CD4-positive, alpha-beta T cell treated with Interleukin-15 for 4 hours (primary cell): ENCODE measurements at places on chromosomes 6 and 20.
A peak's percentile ranks its signal among the peaks of the same experiment; 100 is the strongest.

DNA sequence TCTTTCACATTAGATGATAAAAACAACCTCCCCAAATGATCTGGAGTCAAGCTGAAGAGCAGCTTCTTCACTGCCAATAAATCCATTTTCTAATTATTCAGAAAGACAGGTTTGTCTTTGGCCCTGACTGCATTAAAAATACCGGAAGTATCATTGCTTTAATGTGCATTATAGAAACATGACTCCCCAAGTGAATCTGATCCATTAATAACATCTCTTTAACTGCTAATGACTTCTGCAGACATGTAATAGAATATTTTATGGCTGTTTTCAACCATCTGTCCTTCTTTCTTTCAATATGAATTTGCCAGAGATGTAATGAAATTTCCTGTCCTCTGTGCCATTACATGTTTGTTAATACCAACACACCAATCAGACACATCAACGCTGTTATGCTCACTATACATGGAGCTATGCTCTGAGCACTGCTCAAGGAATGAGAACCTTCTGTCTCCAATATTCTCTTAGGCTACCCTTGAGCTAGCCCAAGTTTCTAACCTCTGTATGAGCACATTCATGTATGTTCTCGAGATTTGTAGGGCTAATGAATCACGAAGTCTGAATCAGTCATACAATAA, 87.8 kb downstream of the LYRM4 start:
- DNase-seq, result no peak

DNA sequence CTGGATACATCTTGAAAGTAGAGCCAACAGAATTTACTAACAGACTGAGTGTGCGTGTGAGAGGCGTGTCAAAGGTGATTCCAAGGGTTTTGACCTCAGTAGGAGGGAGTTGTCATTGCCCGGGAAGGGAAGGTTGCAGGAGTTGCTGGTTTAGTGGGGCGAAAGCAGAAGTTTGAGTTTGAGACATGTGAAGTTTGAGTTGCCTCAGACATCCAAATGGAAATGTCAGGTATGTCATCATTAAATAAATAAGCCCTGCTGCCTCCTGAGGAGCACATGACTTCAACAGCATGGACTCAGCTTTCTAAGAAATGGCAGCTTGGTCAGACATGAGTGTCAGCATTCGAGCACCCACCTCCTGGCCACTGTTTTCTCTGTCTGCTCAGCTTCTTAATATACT, 26.6 kb upstream of the TGM2 start:
- no peak for DNase-seq

DNA sequence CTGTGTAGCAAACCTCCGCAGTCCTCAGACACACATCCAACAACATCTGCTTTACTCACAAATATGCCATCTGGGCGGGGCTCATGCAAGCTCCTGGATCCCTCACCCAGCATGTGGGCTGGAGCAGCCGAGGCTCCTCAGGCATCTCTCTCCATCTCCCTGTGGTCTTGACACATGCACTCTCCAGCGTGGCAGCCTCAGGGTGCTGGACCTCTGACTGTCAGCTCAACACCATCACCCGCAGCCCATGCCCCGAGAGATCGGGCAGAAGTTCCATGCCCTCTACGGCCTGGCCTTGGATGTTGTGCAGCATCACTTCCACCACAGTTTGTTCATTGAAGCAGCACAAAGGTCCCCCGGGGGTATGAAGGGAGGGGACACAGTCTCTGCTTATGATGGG, 32.6 kb upstream of the CD93 start:
- no peak for DNase-seq

- no peak for DNase-seq
Measured at GRCh38 chr6:2462831-2463230, 217.4 kb upstream of the GMDS start.

DNA sequence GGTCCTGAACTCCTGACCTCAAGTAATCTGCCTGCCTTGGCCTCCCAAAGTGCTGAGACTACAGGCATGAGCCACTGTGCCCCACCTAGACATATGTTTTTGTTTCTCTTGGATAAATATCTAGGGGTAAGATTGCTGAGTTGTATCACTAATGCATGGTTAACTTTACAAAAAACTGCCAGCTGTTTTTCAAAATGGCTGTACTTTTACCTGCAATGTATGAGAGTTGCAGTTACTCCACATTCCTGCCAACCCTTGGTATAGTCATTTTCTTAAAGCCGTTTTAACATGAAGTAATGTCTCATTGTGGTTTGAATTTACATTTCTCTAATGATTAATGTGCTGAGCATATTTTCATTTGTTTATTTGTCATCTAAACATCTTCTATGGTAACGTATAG, 289.7 kb downstream of the UTRN start:
- no peak for DNase-seq

DNA sequence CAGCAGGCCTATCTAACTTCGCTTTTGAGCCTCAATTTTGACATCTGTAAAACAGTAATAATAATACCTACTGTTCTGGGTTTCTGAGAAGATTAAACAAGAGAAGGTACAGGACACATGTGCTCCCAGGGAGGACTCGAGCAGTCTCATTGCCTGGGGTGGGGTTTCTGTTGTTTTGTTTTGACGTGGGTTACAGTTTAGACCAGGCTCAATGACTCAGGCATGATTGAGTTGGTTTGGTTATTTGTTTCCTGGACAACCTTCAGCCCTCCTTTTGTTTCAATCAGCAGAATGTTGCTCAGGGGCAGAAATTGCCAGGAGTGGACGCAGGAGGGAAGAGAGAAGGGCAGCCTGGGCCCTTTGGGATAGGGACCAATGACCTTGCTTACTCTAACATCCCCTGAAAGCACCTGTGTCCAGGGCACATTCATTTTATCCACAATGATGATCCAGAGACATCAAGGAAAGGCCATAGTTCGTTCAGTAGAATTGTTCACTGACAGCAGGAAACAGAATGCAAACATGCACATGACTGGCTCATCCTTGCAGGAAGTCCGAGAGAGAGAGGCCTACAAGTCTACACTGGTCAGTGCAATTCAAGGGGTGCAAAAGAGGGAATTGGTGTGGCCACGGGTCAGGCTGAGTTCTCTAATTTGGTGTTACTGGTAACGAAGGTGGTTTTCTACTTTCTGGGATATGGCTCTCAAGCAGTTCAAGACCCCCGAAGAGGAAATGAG, 74.5 kb upstream of the MRPS10 start:
- peak; percentile 67 for DNase-seq

DNA sequence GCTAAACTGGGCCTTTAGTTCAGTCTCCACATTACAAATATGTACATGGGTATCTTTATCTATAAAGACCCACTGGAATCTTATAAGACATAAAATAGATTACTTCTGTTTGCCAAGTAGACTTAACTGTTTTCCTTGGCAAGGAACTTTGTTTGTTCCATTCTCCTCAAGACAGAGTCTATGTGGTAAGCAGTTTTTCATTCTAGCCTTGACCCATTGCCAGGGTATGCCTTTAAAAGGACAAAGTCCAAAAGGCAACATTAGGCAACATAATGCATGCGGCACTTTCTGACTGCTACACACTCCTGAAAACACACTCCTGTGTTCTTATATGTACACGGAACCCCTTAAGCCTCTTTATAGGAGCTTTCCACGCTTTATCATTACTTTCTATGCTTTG, 20.4 kb downstream of the VNN1 start:
- no peak for DNase-seq

- no peak for DNase-seq
Measured at GRCh38 chr6:169720207-169720855, 4.0 kb downstream of the PHF10 start.

DNA sequence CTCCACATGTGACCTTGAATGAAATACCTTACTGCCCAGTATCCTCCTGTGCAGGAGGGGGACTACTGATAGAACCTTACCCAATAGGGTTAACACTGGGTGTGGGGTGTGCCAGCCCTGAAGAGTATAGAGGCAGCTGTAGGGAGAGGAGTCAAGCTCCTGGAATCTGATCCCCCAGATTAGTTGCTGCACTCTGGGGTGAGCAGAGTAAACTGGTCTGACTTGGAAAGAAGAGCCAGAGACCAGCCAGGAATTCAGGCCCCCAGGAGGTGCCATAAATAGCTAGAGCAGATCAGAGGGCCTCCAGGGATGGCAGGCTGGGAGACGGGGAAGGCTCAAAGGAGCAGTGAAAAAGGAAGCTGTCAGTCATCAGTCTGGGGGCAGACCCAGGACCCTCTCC, 3.5 kb upstream of the APOBEC2 start:
- no peak for DNase-seq

DNA sequence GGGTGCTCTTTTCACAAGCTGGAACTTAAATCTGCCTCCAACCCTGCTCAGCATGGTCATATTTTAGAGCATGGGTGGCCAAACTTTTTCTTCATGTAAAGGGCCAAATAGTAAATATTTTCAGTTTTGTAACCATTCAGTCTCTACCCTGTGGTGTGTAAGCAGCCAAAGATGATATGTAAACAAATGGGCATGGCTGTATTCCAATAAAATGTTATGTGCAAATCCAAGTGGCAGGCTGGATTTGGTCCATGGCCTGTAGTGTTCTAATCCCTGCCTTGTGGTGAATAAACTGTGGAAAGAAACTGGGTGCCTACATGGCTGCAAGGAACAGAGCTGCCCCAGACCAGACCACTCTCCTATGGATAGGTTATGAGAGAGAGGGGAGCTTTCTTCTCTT, 32.7 kb downstream of the OGFRL1 start:
- DNase-seq, result no peak

DNA sequence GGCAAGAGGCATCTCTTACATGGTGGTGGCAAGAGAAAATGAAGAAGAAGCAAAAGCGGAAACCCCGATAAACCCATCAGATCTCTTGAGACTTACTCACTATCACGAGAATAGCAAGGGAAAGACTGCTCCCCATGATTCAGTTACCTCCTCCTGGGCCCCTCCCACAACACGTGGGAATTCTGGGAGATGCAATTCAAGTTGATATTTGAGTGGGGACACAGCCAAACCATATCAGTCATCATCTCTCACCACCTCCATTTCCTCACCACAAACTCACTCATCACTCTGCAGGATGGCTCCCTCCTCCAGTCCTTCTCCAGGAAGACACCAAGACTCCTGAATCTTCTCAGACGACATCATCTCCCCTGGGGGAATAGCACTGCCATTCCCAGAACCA, 25.8 kb upstream of the SLC16A10 start:
- DNase-seq, result no peak

DNA sequence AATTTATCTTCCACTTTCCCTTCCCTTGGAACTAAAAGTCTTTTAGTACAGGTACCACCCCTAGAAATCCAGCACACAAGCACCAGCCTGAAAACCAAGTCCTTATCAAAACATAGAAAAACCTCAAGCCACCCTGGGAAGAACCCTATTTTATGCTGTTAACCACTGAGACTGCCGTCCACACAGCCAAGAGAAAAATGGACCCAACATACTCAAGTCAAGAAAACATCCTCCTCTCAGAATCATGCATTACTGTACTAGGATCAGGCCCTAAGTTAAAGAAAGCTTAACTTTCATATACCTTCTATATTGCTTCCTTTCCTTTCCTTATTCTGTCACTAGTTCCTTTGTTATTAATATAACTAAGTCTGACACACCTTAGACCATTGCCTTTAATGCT, 16.9 kb upstream of the GOPC start:
- DNase-seq, result no peak

- DNase-seq, result peak; percentile 6
Measured at GRCh38 chr20:32823078-32823477, 3.3 kb downstream of the MAPRE1 start.

GRCh38 chr20:55090286-55090685, 614.9 kb downstream of the DOK5 start:
- no peak for DNase-seq

GRCh38 chr20:2237059-2237458, 58.7 kb upstream of the TGM3 start:
- DNase-seq, result no peak

DNA sequence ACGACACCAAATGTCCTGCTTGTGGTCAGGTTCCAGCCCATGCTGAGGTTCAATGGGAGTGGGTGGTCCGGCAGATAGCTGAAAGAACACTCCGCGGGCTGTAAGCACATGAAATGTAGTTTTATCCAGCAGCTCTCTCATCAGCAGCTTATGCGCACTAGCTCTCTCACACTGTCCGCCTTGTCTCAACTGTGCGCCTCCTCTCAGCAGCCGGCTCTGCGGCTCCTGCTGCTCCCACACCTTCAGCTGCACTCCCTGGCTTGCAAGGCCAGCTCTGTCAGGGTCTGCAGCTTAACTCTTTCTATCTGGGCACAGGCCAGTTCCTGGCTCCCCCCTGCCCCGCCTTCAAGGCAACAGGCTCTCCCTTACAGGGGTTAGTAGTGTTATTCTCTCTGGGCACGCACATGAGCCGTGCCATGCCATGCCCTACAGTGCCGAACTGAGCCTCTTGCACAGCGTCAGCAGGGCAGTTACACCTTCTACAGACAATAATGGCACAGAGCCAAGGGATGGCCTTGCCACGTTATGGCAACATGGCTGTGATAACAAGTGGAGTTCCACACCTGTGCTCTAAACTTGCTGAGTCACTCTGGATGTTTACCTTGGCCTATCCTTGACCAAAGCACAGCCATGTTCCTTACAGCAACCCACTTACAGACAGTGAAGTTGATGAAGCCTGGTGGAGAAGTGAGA, 84.0 kb upstream of the LRFN2 start:
- no peak for DNase-seq

DNA sequence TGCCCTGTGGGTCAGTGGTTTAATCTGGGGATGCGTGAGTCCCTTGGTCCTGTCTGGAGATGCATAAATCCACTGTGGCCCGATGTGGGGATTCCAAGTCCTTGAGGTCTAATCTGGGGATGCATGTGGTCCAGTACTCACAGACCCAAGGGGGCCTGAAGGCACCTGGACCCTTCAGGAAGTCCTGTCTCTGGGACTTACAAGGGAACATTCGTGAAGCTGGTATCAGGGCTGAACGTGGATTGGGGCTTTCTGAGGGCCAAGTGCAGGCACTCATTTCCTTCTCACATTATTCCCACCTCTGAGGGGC, 25.2 kb upstream of the GTSF1L start:
- DNase-seq, result no peak

GRCh38 chr20:50681359-50682064, 9.8 kb downstream of the RIPOR3 start:
- DNase-seq, result no peak

GRCh38 chr6:110364364-110365105, 6.4 kb upstream of the METTL24 start:
- DNase-seq, result no peak

DNA sequence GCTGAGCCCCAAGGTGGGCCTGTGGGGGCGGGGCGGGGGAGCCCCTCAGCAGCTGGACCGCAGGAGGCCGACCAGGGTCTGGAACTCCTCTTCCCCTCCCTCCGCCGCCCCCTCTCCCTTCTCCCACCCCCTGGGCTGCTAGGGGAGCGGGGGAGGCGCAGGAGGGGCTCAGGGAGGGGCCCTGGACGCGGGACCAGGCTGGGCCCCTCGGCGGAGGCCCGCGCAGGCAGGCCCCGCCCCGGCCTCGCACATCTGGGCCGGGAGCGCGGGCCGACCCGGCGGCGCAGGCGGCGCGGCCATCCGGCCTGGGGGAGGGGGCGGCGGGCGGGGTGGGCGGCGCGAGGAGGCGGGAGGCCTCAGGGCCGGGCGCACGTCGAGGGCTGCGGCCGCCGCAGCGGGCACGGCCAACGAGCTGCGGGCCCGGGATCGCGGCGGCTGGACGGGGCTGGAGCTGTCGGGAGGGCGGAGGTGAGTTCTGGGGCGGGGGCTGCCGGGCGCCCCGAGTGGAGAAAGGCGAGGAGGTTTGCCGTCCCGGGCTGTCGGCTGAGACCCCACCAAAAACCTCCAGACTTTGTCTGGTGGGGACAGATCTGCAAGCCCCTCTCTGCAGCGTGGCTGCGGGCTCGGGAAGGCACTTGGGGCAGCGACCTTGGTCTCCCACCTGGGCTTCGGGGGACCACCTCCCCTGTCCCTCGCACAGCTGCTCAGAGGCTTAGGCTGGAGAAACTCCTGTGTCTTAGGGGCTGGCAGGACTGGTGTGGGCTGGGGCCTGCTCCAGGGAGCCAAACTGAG, at the start of gene HSPA12B:
Gene HSPA12B (plus strand): TSS at position 359 of the 792 bp plus-strand sequence. CDS start 5,990 bp downstream, outside the sequence.
- no peak for DNase-seq
